NCI-H774 (cell line): ENCODE measurements at places on chromosomes 7 and 10.

GRCh38 chr10:119211625-119212441 is 4.5 kb downstream of the GRK5 start:
- DNase-seq: no peak

- DNase-seq: no peak
These were observed 134.3 kb upstream of the TNRC18 start for GRCh38 chr7:5557920-5558401.

- DNase-seq: peak; percentile 45
These were observed 173.9 kb upstream of the GRM3 start for GRCh38 chr7:86469680-86470295.

GRCh38 chr7:151148319-151149259 is 18.9 kb downstream of the GBX1 start:
- DNase-seq: no peak

- no peak for DNase-seq
These were observed 409.4 kb downstream of the SH2D4B start for GRCh38 chr10:80946957-80947726.

- no peak for DNase-seq
These were observed 3.1 kb downstream of the CPED1 start for GRCh38 chr7:120991581-120991980.

DNA sequence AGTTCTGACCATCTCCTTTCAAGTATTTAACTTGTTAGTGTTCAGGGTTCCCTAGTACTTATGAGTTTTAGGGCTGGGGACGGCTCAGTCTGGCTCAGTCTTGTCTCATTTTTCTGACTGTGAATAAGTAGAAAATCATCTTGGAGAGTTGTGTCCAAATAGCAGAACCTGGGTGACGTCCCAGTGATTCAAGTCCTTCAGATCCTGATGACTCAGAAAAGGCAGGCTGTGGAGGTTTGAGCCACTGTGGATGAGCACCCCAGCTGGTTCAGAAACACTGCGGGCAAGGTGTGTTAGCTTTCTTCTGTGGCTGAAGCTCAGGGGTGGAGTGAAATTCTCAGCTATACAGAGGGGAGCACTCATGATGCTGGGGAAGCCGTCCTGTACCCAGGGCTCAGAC is 154.4 kb upstream of the NPY start:
- DNase-seq: no peak

- no peak for DNase-seq
These were observed 71.3 kb downstream of the CAMK1D start for GRCh38 chr10:12420530-12421120.

GRCh38 chr10:30583778-30584415 is 45.7 kb downstream of the LYZL2 start:
- DNase-seq: peak; percentile 9

DNA sequence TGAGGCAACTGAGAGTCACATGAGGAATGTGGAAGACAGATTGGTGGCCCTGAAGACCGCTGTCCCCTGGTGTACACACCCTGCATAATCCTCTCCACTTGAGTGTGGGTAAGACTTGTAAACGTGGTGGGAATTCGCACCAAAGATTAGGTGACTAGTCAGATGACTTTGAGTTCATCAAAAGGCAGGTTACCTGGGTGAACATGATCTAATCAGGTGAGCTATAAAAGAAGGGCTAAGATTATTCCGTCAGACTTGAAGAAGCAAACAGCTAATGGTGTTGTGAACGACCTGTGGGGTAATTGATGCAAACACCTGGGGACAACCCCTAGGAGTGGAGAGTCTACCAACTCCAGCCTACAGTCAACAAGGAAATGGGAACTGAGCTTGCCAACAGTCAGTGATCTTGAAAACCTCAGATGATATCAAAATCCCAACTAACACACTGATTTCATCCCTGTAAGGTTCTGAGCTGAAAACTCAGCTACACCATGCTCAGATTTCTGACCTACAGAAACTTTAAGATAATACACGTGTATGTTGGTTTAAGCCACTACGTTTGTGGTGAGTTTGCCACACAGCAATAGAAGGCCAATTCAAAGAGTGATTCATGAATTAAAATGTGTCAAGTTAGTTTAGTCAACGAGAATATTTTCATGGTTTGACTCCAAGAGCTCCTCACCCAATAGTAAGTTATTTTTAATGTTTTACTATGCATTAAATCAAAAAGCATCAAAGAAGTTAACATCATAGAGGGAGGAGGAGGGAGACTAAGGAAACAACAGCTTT is 16.7 kb downstream of the PRTFDC1 start:
- DNase-seq: no peak

DNA sequence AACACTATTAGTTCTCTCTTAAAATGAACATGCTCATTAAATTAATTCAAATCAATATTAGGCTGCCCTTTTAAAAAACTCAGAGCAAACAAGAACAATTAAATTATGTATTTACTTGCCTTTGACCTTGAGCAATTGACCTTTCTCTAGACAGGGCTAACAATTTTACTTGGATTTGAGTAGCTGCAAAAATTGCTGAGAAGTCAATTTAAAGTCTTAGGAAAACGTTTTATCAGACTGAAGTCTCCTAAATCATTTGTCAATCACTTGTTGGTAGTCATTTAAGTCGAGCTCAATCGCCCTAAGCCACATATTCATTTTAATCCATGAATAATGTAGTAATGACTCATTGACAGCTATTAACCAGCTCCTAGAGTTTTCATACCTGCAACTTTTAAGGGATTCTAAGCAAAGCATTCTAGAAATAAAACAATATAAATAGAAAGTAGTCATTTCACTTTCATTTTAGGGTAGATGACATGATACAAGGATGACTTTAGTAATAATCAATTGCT is 84.9 kb upstream of the SEC61G start:
- DNase-seq: no peak

DNA sequence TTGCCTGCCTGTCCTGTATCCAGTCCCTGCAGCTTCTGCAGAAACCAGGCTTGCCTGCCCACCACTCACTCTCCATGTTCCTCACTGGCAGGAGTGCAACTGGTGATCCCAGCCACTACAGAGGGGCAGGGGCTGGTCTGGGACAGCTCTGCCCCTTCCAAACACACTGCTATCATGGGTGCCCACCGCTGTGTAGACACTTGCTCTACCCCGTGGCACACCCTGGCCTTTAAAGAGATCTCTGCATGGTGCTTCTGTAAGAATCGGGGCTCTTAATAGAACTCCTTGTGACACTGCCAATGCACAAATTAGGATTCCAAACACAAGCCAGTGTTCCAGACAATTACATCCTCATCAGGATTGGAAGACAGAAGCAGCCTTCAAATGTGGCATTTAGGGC is 41.7 kb downstream of the C10orf90 start:
- no peak for DNase-seq

- no peak for DNase-seq
These were observed 94.4 kb upstream of the COL1A2 start for GRCh38 chr7:94300176-94300835.

DNA sequence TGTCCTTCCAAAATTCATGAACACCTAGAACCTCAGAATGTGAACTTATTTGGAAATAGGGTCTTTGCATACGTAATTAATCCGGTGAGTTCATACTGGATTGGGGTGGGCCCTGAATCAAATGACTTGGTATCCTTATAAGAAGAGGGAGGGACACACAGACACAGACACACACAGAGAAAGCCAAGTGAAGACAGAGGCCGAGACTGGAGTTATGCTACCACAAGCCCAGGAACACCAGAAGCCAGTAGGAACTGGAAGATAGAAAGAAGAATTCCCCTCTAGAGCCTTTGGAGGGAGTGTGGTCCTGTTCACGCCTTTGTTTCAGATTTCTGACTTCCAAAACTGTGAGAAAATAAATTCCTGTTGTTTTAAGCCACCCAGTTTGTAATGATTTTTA is 17.1 kb upstream of the PHF14 start:
- DNase-seq: no peak

GRCh38 chr10:77263700-77264099 is 373.9 kb downstream of the KCNMA1 start:
- no peak for DNase-seq

- no peak for DNase-seq
These were observed 57.3 kb downstream of the ST7 start for GRCh38 chr7:117010375-117011133.

- no peak for DNase-seq
These were observed 53.5 kb upstream of the MET start for GRCh38 chr7:116618338-116619128.

- DNase-seq: no peak
These were observed 26.8 kb downstream of the DPCD start for GRCh38 chr10:101614663-101615524.

DNA sequence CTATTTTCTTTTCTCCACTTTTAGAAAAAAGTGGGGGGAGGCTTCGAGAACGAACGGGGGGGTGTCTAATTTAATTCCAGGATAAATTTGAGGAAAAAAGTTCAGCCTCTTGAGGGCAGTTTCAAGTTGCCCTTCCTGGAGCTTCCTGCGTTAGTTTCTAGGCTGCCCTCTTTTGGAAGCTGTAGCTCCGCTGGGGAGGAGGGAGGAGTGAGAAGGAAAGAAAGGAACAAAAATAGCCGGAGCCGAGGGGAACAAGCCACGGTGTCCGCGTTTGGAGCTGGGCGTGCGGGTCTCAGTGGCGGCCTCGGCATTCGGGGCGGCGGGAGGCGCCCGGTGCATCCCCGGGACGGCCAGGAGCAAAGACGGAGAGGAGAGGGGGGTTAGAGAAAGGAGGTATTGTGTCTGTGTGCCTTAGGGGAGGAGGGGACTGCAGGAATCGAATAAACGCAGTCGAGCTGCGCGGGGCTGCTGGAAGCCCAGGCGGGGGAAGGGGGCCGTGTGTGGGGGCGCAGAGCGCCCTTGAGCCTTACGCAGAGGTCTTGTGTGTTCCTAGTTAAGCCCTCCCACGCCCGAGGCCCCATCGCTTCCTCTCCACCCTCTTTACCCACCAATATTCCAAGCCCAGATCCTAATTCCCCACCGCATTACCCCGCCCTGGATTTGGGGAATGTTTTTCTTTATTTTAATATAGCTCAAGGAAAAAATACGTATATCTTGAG is 2.0 kb upstream of the TNRC18 start:
- DNase-seq: peak; percentile 78

DNA sequence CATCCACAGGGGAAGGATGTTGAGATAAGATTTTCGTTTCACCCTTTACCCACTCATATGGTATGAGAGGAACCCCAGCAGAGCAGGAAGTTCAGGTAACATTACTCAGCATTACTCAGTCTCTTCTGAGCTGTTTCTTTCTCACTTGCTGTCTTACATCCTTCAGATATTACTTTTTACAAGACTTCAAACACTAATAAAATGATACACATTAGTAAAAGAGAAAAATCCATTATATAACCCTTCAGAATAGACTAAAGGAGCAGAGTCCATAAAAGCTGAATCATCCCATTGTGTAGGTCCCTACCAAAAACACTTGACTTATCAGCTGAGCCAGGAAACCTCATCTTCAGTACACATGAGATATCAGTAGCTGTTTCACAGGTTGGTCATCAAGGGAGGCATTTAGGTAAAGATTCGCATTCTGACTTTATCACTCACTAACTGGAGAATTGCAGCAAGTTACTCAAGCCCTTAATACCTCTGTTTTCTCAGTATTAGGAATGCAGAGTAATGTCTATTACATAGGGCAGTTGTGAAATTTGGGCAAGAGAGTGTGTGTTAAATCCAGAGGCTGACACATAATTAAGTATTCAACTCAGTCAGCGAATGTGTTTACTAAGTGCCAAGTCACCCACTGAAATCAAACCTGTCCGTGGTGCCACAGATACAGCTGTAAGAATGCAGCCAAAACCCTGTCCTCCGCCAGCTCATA is 44.7 kb downstream of the KLF6 start:
- no peak for DNase-seq

GRCh38 chr7:49707891-49708290 is 65.5 kb upstream of the VWC2 start:
- DNase-seq: no peak

DNA sequence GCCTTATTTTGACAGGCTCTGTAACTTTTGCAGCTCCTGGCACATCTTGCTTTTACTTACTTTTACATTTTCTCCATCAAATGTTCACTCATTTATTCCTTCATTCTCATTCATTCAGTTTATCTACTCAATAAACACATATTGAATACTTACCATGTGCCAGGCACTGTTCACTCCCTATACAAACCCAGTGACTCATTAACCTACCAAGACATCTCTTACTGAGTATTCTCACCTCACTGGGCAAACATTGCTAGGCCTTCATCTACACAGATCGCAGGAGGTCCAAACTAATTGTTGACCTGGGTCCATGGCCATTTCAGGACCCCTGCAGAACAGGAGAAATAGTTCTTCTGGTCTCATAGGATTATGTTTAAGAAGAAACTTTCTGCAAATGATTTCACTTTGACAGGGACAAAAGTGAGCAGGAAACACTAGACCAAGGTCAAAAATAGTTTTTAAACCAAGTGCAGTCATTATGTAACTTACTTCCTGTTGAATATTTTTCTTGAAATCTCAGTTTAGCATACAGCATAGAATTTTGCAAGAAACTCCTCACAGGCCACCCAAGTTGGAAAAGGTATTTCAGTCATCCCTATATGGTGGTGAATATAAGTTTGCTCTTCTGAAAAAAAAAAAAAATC is 17.6 kb downstream of the SLC26A4 start:
- DNase-seq: no peak

DNA sequence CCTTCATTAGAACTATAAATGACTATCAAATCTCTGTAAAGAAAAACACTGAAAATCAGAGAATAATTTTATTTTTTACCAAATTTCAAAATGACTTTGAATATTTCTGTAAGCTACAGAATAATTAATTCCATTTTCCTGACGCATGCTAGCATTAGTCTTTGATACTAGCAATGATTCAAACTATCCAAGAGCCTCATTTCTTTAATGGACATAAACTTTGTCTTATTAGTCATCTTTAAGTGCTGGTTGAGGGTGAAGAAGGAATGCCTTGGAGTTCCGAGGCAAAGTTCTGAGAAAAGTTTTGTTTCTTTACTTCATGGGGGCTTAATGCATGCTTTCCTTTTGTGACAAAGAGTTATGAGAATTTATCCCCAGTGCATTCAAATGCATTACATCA is 137.3 kb downstream of the AGMO start:
- no peak for DNase-seq

DNA sequence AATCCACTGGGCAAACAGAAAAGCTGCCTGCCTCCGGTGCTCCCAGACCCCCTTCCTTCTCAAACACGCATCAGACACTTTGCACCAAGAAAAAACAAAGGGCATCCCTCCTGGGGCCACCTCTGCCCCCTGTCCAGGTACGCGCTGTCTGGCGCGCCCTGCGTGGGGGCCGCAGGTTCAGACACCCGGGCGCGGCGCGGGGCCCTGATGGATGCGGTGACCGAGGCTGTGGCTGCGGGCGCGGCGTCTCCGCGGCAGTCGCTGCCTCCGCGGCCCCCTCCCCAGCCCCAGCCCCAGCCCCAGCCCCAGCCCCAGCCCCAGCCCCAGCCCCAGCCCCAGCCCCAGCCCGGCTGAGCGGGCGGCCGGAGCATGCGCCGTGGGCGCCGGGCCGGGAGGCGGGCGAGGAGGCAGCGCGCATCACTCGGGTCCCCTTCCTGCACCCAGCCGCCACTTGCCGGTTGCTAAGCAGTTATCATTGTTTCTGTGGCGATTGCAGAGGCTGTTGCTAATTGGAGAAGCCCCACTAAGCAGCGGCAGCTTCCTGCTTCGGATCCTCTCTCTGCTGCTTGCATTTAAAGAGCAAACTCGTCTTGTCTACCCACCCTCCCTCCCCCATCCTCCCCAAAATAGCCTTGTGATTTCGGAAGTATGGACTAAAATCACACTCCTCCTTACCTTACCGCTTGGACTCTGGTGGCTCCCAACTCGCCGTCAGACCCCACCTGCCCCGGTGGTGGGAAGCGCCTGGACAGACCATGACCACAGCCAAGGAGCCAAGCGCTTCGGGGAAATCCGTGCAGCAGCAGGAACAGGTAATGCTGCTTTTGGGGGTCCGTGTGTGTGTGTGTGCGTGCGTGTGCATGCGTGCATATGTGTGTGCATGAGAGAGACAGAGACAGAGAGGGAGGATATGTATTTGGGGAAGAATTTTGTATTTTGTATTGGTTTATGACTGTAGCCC is 252.8 kb downstream of the DPP6 start:
- peak; percentile 33 for DNase-seq
